ENCODE measurements at places on chromosomes 1 and 21.

GRCh38 chr1:45385302-45385701 is 45.1 kb upstream of the MUTYH start:
- no peak for DNase-seq

DNA sequence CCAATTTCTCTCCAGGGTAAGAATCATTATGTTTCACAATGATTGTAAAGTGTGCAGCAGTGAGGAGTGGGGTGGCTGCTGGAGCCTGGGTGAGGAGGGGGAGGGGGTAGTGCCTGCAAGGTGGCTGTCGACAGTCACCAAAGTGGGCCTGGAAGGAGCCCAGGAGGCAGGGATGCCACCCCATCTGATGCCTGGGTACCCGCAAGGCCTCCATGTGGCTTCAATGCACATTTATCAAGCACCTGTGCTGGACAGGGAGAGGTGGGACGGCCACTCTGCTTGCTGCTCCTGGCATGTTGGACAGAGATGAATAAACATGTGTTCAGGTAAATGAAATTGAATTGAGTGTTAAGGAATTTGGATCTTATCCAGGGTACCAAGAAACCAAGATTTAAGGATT is 78.8 kb upstream of the DISP3 start:
- no peak for DNase-seq

DNA sequence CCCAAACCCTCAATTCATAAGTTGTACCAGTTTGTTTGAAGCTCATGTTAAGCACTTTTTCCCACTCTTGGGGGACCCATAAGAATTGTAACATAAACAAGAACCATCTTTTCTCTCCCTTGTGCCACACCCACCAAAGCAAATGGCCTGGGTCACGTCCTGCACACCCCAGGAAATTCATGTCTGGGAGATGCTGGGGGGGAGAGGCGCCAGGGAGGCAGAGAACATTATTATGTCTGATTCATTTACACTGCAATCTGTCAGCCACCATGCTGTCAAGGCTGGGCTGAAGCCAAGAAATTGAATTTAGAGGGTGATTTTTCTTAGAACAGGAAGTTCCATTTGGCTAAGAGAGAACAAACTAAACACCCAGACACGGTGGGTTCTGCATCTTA is 37.2 kb upstream of the IPO9 start:
- peak; percentile 66 for DNase-seq

DNA sequence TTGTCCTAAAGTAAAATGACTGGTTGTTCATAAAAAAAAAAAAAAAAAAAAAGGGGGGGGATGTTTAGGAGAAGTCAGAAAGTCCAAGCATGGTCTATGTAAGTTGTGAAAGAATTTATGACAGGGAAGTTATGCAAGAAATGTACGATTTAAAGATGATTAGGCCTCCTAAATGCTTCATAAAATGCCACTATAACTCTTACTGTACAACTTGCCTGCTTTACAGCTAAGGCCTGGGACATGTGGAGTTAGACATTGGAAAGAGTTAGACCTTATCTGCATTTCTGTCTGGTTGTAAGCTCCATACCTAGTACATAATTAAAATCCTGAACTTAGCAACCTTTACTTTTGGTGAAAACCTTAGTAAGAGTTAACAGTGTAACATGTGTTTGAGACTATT is 150.0 kb downstream of the TPR start:
- peak; percentile 56 for DNase-seq

- DNase-seq: no peak
These were observed 62.7 kb downstream of the SYT6 start for GRCh38 chr1:114090738-114091505.

GRCh38 chr21:39098696-39099200 is 84.5 kb downstream of the PSMG1 start:
- no peak for DNase-seq

- peak; percentile 41 for DNase-seq
These were observed 4.9 kb upstream of the MASP2 start for GRCh38 chr1:11051781-11052511.

GRCh38 chr1:212401838-212402582 is 12.7 kb downstream of the PACC1 start:
- DNase-seq: no peak

- peak; percentile 93 for DNase-seq
These were observed 11.6 kb upstream of the MAPKAPK2 start for GRCh38 chr1:206672844-206673758.

GRCh38 chr1:51997974-51998382 is 7.5 kb upstream of the RAB3B start:
- no peak for DNase-seq

- no peak for DNase-seq
These were observed 2.9 kb downstream of the TRIM63 start for GRCh38 chr1:26064553-26064952.

GRCh38 chr1:161197560-161198193 is 1.2 kb downstream of the ADAMTS4 start:
- DNase-seq: no peak

DNA sequence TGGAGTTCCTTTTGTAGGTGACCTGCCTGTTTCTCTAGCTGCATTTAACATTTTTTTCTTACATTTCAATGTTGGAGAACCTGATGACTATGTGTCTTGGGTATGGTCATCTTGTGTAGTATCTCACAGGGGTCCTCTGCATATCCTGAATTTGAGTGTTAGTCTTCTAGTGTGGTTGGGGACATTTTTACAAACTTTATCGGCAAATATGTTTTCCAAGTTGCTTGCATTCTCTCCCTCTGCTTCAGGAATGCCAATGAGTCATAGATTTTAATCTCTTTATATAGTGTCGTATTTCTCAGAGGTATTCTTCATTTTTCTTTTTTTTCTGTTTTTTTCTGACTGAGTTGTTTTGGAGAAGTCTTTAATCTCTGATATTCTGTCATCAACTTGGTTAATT is 684.0 kb downstream of the NCAM2 start:
- DNase-seq: no peak
